ENCODE measurements at places on chromosomes 11 and 22. TPM values are rescaled to one million over a fixed set of nuclear protein-coding genes. Genes with fewer than 3 reads are reported as not detected.

Gene SCGB2A2
- not detected for total RNA-seq

Gene SYCE3
- not detected for total RNA-seq

Gene SLC22A8
- not detected for total RNA-seq

Gene DBX1
- total RNA-seq, result not detected

Gene TCN1
- total RNA-seq, result not detected

Gene RIMBP3C
- total RNA-seq, result 0.15 TPM

Gene APLNR
- total RNA-seq, result 0.35 TPM

Gene CNTF
- total RNA-seq, result 0.90 TPM

Gene SLC22A12
- not detected for total RNA-seq

Gene GP1BB
- not detected for total RNA-seq

Gene SIDT2
- 22.7 TPM for total RNA-seq

Gene IL18
- total RNA-seq, result 0.08 TPM

Gene C22orf42
- total RNA-seq, result not detected

Gene DCDC1
- total RNA-seq, result 0.08 TPM

Gene MARK2
- 2.0 TPM for total RNA-seq

Gene MS4A7
- not detected for total RNA-seq
